ENCODE measurements at places on chromosomes 5 and 9. TPM values are rescaled to one million over a fixed set of nuclear protein-coding genes. Genes with fewer than 3 reads are reported as not detected.

HCN1 gene
- not detected for total RNA-seq

BHMT2 gene
- not detected for total RNA-seq

CTSL gene
- total RNA-seq, result 1.5 TPM

MTX3 gene
- total RNA-seq, result 16.2 TPM

DNA sequence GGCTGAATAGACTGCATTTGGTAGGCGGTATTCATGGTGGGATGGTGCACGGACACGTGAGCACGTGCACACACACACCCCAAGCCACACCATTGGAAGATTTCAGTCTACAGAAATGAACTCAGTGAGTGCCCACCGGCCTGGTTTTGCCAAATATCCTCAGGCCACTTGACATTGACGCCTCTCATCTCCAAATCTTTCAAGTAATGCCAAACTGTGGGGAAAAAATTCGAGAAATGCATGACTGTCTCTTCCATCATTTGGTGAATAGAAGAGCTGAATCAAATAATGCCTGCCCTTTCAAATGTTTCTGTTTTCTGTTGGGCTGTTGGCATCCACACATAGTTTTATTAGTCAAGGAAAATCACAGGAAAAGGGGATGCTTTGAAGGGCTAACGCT lies 182.3 kb upstream of the EFNA5 start:
- H3K27me3 ChIP-seq, result no peaks in the 10 kb centered on the region
- no peaks in the 10 kb centered on the region for H3K4me1 ChIP-seq
- H3K4me3 ChIP-seq, result no peak overlapping the region
- no peak overlapping the region for H3K27ac ChIP-seq
- no peak for DNase-seq

DNA sequence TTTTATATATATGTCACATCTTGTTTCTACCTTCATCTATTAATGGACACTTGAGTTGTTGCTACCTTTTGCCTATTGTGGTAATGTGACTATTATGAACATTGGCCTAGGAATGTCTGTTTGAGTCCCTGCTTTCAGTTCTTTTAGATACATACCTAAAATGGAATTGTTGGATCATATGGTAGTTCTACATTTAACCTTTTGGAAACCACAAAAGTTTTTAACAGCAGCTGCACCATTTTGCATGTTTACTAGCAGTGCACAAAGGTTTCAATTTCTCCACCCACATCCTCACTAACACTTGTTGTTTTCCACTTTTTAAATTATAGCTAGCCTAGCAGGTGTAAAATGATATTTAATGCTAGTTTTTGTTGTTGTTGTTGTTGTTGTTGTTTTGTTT lies 88.4 kb downstream of the GALNT10 start:
- peaks cover 29% of the 10 kb centered on the region for H3K4me1 ChIP-seq
- no peak for DNase-seq
- no peak overlapping the region for H3K4me3 ChIP-seq
- no peak overlapping the region for H3K27ac ChIP-seq
- H3K27me3 ChIP-seq, result no peaks in the 10 kb centered on the region

DNA sequence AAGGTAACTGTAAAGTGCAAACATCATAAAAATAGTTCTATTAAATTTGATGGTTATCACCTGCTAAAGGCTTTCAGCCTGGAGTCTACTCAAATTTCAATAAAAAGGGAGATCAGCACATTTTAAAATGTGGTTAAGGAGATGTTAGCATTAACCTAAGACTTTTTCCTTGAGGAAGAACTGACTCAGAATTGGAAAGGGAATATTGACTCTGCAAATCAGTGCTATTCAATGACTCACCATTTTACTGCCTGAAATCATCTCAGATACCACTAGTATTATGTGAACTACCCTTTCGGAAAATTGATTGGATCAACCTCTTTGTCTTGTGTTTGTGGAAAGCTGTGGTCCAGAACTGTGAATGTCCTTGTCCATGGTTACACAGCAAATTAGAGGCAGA lies 113.3 kb downstream of the ADRB2 start:
- DNase-seq, result no peak
- no peaks in the 10 kb centered on the region for H3K36me3 ChIP-seq
- no peaks in the 10 kb centered on the region for H3K4me1 ChIP-seq
- H3K27ac ChIP-seq, result no peak overlapping the region
- no peak overlapping the region for H3K4me3 ChIP-seq

GRCh38 chr9:114304416-114305188 lies 18.3 kb upstream of the ORM1 start:
- H3K4me3 ChIP-seq, result no peak overlapping the region
- no peak for DNase-seq
- H3K4me1 ChIP-seq, result peaks cover 5% of the 10 kb centered on the region
- H3K36me3 ChIP-seq, result no peaks in the 10 kb centered on the region

- no peaks in the 10 kb centered on the region for H3K4me1 ChIP-seq
- DNase-seq, result no peak
- H3K4me3 ChIP-seq, result no peak overlapping the region
- no peak overlapping the region for H3K27ac ChIP-seq
- H3K27me3 ChIP-seq, result peaks cover 38% of the 10 kb centered on the region
These were observed 328.2 kb downstream of the SH3GL2 start for GRCh38 chr9:17906841-17907778.

DNA sequence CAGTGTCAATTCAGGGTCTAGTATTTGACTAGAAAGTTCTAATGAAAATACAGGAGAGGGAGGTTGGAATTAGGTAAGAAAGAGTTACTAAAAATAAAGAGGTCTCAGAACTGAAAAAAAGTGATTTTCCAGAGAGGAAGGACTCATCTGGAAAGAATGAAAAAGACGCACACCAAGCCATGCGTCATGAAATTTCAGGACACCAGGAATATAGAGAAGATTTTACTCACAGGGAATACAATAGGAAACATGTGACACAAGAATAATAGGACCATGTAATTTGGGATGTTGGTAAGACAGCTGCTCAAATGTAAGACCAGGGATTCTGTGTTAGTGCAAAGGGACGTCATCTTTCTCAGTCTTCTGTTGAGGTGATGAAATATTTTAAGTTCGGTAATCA lies 224.7 kb downstream of the GDNF start:
- H3K36me3 ChIP-seq, result peaks cover 39% of the 10 kb centered on the region
- no peak overlapping the region for H3K4me3 ChIP-seq
- H3K27me3 ChIP-seq, result no peaks in the 10 kb centered on the region
- DNase-seq, result no peak
- no peaks in the 10 kb centered on the region for H3K4me1 ChIP-seq

- no peak overlapping the region for H3K27ac ChIP-seq
- no peaks in the 10 kb centered on the region for H3K27me3 ChIP-seq
- H3K4me3 ChIP-seq, result no peak overlapping the region
- no peak for DNase-seq
- no peaks in the 10 kb centered on the region for H3K36me3 ChIP-seq
These were observed 155.8 kb upstream of the GRAMD2B start for GRCh38 chr5:126267438-126267837.

DNA sequence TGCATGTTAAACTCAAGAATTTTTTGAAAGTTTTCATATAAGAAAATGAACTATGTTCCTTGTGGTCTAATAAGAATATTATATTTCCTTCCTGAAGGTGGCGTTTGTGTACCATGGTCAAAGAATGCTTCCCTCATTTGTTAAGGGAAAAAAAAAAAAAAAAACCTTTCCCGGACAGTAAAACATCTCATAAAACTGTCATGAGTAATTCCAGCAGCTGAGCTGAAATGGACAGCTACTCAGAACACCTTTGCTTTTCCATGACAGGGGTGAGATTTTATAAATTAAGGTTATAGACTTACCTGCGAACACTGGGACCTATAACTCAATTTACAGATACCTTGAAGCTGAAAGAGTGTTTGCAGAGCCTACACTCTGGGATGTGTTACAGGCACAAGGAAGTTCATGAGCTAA lies 113.2 kb upstream of the RANBP3L start:
- no peak overlapping the region for H3K4me3 ChIP-seq
- no peak for DNase-seq
- H3K27ac ChIP-seq, result no peak overlapping the region

DNA sequence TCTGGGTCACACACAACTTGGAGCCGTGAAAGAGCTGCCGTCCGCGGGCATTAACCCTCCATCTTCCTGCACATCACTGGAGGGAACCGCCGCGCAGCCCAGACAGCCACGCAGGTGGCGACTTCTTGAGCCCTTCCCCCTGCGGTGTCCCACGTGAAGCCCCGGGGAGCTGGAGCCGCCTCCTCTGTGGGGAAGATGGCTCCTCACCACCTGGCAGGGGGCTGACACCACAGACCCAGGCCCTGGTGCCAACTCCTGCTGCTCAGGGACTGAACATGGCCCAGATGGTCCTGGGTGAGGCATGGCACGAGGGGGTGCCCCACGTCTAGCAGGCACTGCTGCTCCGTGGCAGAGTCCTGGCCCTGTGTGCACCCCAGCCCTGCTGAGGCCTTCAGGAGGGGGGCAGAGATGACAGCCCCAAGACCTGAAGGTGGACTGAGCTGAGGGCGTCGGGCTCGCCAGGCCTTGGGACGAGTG lies 38.9 kb downstream of the NDUFS6 start:
- H3K4me3 ChIP-seq, result no peak overlapping the region
- no peak overlapping the region for H3K27ac ChIP-seq
- H3K4me1 ChIP-seq, result no peaks in the 10 kb centered on the region
- H3K36me3 ChIP-seq, result no peaks in the 10 kb centered on the region
- H3K27me3 ChIP-seq, result peaks cover 21% of the 10 kb centered on the region

DNA sequence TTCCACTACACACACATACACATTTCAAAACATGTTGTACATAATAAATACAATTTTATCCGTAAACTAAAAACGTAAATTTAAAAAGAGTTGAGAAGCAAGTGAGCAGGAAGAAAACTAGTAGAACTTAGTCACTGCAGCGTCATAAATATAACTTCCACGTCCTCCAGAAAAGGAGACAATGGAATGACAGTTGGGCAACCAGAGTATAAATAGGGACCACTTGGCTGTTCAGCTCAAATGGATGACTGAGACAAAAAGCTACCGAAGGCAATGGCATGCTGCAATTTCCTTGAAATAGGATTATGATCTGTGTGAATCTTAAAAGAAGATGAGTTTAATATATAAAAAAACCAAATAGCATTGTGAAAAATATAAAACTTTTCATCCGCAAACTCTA lies 438.5 kb upstream of the RGMB start:
- no peak for DNase-seq
- no peaks in the 10 kb centered on the region for H3K4me1 ChIP-seq
- no peaks in the 10 kb centered on the region for H3K36me3 ChIP-seq
- H3K27ac ChIP-seq, result no peak overlapping the region
- H3K27me3 ChIP-seq, result no peaks in the 10 kb centered on the region
- H3K4me3 ChIP-seq, result no peak overlapping the region

DNA sequence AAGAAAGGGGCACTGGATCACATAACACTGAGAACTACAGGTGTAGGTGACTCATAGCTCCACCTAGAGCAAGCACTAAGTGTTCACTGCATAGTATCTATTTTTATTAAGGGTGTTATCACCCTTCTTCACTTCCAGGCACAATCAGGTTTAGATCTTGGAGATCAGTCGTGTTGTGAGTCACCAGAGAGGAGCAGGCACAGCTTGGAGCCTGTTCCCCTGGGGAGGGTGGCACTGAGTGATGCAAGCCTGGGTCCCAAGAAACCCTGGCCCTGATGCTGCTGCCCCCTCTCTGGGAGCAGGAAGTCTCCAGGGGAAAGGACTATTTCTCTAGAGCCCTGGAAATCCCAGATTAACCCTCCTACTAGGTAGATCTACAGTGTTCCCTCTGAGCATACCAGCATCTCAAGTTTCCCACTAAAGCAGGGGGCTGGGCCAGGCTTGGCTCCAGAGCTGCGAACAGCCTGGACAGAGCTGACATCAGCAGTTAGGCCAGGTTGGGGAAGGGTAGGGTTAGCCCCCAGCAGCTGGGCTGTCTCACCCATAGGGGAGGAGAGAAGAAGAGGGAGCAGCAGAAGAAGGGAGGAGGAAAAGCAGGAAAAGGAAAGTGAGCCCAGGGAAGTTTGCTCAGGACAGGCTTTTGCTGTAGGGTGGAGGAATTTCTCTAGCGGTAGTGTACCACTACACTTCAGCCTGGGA lies 28.1 kb upstream of the SPINK4 start:
- no peaks in the 10 kb centered on the region for H3K36me3 ChIP-seq
- no peak for DNase-seq
- no peaks in the 10 kb centered on the region for H3K27me3 ChIP-seq
- no peak overlapping the region for H3K4me3 ChIP-seq

DNA sequence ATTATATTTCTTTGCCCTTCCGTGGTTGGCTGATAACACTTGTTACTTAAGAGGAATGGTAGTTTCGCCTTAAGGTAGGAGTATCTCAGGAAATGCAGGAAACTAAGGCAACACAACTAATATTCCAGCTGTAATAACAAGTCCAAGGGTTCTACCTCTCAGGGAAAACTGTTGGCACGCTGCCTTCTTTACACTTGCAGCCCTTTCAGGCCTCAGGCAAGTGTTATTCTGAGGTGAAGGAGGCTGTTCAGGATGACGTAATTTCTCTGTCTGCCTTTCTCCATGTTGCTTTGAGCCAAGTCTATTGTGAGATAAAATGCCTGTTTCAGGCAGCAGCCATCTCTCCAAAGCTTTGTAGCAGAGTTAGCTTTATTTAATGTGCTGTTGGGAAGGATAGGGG lies 38.0 kb downstream of the VCAN start:
- H3K4me1 ChIP-seq, result peaks cover 5% of the 10 kb centered on the region
- no peaks in the 10 kb centered on the region for H3K36me3 ChIP-seq
- H3K4me3 ChIP-seq, result no peak overlapping the region
- peaks cover 10% of the 10 kb centered on the region for H3K27me3 ChIP-seq

DNA sequence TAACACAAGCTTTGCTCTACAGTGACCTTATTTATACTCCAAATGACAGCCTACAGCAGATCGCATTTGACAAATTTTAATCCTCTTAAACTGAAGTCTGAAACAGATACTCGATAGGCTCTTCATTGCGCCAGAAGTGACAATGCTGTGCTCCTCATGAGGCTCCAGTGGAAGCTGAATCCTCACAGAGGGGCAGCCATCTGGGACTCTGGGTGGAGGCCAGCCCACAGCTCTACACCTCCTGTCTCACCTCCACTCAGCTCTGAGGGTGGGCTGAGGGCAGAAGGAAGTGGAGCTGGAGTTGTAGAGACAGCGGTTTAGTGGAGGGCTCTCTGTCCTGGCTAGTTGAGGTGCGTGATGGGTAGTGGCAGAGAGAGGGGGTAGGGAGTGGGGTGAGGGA lies 283.3 kb upstream of the ANKRD55 start:
- no peaks in the 10 kb centered on the region for H3K27me3 ChIP-seq
- peaks cover 12% of the 10 kb centered on the region for H3K4me1 ChIP-seq
- DNase-seq, result no peak
- H3K36me3 ChIP-seq, result no peaks in the 10 kb centered on the region
- H3K4me3 ChIP-seq, result no peak overlapping the region
- no peak overlapping the region for H3K27ac ChIP-seq

DNA sequence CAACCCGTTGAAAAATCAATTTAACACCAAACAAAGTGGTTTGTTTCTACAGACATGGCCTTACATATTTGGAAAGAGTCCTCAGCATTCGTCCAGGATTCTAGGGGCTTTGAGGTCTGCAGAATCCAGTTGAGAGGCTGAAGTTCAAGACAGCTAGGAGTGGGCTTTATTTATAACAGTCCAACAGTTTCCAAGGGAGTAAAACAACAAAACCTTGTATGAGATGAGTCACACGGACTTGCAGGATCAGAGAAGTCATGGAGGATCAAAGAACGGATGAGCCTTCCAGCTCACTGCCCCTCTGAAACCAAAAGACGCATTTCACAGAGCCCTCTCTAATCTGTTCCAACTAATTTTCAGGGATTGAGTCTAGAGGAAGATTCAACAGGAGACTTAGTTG lies 11.1 kb upstream of the ESM1 start:
- no peak overlapping the region for H3K27ac ChIP-seq
- H3K27me3 ChIP-seq, result no peaks in the 10 kb centered on the region
- DNase-seq, result no peak
- H3K36me3 ChIP-seq, result no peaks in the 10 kb centered on the region

All from activated naive CD8-positive, alpha-beta T cell treated with anti-CD3 and anti-CD28 coated beads for 36 hours (primary cell).